ENCODE measurements at places on chromosomes 3 and 15. TPM values are rescaled to one million over a fixed set of nuclear protein-coding genes. Genes with fewer than 3 reads are reported as not detected.
A peak's percentile ranks its signal among the peaks of the same experiment; 100 is the strongest.

- ATAC-seq = peak; percentile 93
Measured at GRCh38 chr3:148319161-148319915, 378.4 kb upstream of the AGTR1 start.

NUP210 gene
- total RNA-seq = 0.27 TPM

SCG5 gene
- total RNA-seq = 1.3 TPM

DNA sequence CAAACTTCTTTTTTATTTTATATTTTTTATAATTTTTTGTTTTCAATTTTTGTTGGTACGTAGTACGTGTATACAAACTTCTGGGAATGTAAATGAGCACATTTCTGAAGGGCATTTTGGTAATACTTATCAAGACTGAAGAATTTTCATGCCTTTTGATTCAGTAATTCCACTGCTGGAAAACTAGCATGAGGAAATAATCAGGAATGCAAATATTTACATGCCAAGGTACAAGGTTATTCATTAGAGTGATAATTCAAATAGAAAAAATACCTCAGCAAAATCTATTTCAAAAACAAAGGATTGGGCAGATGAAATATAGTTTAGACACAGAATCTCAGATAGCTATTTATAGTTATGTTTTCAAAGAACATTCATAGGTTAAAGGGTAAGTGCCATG is 128.7 kb downstream of the DMXL2 start:
- no peak for ATAC-seq

- no peak for ATAC-seq
Measured at GRCh38 chr15:61796056-61796455, 264.2 kb downstream of the VPS13C start.

DNA sequence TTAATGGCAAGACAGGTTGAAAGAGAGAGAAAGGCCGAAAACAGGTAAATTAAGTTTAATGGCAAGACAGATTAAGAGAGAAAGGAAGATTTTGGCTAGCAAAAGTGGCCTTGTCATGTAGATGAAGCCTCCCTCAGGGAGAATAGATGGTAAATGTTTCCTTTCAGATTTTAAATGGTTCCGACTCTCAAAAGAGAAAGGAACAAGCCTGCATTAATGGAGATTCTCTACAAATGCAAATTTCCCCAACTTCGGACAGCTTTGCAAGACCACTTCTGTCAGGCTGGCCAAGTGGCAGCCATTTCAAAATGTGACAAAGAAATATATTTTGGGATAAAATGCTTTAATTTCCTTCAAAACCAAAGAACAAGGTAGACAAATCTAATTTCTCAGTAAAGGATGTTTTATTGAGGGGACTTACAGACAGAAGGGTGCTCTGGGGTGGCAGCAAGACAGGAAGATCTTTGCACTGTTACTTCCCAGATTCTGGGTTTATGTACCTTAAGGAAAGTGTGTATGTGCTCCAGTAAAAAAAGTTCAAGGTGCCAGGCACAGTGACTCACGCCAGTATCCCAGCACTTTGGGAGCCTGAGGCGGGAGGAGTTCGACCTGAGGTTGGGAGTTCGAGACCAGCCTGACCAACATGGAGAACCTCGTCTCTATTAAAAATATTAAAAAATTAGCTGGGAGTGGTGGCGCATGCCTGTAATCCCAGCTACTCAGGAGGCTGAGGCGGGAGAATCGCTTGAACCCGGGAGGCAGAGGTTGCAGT is 626.3 kb upstream of the NAALADL2 start:
- ATAC-seq = no peak

GRCh38 chr15:78108300-78109084 is 16.1 kb downstream of the SH2D7 start:
- peak; percentile 93 for ATAC-seq

DNA sequence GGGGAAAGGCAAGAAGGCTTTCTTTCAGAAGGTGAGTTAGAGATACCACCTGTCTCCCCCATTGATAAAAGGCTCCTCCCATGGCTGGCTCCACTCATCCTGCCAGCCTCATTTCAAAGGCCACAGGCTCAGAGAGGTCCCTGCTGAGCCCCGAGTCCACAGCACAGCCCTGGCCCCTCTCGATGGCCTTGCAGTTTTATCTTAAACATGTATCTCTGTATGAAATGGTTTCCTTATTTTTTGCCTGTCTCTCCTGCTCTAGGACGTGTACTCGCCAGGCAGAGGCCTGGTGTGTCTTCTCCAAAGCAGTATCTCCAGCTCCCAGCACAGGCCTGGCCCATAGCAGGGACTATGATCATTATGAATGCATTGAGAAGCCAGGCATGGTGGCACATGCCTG is 160.5 kb upstream of the NSMCE3 start:
- ATAC-seq = no peak

Measured in motor neuron (in vitro differentiated cells).